ENCODE measurements at places on chromosomes 3 and 15.

GRCh38 chr3:137020315-137020714 lies 62.5 kb downstream of the IL20RB start:
- DNase-seq = no peak

GRCh38 chr3:56789076-56789475 lies 12.7 kb downstream of the ARHGEF3 start:
- DNase-seq = no peak

DNA sequence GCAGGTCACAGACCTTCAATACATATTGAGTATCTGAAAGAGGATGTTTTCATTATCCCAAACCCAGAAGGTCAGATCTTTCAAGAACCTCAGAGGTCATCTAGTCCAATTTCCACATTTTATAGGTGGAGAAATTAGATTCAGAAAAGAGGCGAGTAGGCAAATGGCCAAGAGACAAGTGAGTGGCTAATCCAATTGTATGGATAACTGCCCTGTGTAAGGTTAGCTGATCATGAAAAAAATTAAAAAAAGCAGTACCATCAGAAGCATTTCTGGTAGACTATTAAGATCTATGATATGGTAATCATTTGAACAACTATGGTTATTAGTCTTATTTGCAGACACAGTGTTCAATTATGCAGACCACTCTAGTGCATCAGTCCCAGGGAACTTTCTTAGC lies 660.7 kb upstream of the CFAP20DC start:
- DNase-seq = no peak

DNA sequence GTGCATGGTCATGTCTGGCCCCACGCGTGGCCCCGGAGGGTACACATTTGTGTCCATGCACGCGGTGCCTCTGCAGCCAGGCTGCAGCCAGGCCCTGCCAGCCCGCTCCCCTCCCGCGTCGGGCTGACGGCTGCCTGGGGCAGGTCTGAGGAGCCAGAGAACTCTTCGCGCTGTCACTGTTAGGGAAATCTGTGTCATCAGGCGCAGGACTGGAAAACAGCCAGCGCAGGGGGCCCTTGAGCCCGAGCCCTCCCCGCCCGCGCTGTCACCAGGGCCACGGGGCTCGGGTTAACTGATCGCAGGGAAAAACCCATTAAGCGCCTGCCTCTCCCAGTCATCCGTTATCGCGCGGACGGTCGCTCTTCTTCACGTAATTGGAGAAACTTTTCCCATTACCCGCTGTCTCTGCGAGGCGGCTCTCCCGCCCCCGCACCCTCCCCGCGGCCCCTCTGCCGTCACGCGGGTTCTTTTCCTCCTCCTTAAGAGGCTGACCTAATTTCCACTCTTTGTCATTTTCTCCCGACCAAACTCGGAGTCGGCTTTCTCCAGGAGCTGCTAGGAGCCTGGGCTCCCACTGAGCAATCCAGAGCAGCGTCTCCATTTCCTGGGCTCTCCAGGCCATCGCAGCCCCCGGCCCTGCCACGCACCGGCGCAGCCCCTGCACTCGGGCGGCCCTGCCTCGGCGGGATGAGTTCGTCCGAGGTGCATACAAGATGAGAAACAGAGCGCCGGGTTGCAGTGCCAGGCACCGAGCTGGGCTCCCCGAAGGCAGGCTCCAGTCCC lies 57.5 kb upstream of the PRR23E start:
- no peak for DNase-seq

DNA sequence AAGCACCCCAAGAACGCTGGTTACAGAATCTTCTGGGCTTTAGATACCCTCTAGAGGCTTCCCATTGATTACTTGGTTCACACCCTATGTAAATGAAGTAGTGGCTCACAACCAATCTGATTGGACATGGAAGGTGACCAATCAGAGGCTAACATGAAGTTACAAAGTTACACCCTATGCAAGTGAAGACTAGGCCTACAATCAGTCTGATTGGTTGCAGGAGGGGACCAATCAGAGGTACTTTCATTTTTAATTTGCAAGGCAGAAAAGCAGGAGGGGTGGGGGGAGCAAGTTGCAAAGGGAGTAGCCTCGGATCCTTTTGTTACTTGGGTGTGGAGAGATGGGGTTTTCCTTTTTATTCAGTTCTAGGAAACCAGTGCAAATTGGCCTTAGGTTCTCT lies 11.1 kb upstream of the RTP2 start:
- no peak for DNase-seq

DNA sequence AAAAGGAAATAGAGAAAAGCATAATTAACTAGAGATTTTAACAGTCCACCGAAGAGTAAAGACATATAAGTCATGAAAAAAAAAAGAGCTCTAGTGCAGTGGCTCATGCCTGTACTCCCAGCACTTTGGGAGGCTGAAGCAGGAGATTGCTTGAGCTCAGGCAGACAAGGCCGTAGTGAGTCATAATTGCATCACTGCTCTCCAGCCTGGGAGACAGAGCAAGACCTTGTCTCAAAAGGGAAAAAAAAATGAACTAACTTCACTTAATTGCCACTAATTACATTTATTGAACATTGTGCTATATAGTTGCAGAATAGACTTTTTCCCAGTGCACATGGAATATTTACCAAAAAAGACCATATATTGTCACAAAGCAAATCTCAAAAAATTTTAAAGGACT lies 221.8 kb downstream of the CBLB start:
- DNase-seq = no peak

DNA sequence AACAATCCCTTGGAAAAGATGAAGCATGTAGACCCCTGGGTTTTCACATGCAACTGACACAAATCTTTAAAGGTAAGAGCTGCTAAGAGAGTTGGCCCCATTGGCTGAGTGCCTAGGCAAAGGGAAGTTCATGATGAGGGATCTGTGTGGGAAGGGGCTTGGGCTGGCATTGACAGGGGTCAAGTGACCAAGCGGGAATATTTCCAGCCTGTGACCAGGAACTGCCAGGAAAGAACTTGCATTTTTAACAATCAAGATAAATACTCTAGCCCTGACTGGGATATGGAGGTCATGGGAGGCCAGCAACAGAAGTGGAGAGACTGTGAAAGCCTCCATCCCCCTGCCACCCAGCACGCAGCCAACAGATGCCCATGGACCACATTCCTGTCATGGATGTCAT lies 361.1 kb upstream of the ATP10A start:
- DNase-seq = no peak

DNA sequence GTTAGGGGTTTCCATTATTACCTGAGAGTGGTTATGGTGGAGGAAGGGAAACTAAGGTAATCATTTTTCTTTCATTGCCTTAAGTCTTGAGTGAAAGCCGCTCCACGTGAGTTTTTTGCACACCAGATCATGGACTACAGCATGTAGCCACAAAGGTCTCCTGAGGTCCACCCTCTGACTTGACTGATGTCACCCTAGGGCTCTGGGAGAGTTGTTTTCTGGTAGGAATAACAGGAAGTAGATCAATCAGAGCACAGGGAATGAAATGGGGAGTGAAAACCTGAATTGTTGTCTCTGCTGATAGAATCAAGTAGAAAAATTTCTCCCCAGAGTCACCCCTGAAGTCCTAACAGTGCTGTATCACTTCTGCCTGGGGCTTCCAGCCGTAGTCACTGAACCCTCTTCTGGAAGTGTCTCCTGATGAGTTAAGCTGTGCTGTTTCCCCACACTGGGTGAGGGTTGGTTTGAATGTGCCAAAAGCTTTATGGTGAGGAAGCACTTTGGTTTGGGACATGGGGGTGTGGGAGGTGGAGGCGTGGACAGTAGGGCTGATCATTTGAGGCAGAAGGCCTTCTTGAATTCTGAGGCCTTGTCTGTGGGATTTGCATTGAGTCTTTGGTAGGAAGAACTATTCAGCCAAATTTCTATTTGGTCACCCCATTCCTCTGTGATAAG lies 64.3 kb downstream of the SLCO3A1 start:
- no peak for DNase-seq

DNA sequence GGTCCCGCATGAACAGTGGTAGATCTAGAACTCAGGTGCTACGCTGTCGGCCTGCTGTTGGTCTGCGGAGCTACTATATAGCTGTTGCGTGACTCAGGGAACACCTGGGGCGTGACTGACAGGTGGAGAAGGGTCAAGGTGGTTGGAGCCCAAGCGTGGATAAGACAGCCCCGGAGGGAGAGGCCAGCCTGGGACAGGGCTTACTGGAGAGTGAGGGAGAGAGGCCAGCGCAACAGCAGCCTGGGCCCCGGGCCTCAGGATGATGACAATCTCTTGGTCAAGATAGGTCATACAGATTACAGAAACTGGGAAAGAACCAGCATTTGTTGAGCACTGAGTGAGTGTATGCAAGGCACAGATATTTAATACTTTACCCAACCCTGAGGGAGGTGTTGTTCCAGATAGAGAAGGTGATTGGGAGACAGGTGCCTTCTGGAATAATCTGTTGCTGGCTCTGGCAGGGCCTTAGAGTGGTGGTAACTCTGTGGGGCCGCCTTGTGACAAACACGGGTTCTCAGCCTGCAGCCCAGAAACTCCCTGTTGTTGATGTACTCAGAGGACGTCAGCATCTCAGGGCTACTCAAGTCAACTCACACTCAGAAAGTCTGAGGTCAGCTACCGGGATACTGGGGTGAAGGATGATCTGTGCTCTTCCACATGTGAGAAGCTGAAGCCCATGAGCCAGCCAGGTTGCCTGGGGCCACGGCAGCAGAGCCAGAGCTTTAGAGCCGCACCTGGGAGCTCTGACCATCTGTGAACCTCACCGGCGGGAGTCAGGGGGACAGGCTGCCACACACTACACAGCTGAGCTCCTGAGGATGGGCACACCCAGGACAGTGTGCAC lies 265.4 kb upstream of the HES1 start:
- no peak for DNase-seq

GRCh38 chr3:17132286-17133115 lies 247.7 kb downstream of the PLCL2 start:
- DNase-seq = no peak

DNA sequence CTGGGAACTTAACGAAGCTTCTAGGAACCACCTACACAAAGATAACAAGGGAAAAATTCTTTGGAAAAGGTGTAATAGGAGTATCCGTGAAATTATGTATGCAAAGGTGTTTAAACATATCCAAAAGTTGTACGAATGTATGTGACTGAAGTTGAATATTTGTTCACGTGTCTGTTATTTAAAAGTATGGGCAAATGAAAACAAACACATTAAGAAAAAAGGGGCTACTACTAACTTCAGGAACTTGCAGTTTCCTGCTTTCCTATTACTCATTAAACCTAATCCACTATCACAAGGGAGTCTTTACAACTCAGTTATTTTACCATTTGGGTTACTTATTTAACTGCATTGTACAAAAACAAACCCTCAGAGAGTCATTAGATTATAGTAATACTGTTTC lies 33.9 kb upstream of the GRAMD1C start:
- no peak for DNase-seq

- DNase-seq = no peak
These were observed 54.4 kb upstream of the P2RY1 start for GRCh38 chr3:152780553-152780952.

DNA sequence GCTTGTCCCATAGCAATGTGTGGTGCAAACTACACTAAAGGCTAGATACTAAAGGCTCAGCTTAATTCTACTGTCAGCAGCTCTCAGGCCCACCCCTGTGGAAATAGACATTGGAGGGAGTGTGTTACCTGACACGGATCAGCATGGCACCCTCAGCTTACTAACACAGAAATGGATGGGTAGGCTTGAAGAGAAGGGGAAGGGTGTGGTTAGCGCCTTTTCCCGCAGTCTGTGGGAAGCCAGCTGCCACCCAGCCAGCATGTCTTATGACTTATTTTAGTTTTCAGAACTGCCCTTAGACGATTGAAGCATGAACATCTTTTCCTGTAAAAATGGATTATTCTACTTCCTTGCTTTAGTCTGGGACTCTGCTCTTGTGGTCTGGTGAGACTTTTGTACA lies 25.8 kb upstream of the ADPGK start:
- DNase-seq = no peak

DNA sequence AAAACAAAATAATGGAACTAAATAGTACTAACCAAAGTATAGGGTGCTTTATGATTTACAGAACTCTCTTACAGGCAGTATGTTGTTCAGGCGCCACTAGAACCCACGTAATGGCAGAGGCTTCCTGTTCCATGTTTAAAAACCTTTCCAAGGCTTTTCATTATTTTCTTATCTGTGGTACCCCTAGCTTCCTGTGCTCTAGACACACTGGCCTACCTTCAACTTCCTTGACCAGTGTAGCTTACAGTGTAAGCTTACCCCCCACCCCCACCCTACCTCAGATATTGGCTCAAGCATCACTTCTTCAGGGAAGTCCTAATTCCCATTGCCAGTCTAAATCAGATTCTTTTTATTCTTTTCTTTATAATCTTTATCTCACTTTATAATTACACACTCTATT lies 2.9 kb downstream of the NR2C2 start:
- no peak for DNase-seq

- DNase-seq = no peak
These were observed 26.1 kb upstream of the MGA start for GRCh38 chr15:41634072-41634626.

DNA sequence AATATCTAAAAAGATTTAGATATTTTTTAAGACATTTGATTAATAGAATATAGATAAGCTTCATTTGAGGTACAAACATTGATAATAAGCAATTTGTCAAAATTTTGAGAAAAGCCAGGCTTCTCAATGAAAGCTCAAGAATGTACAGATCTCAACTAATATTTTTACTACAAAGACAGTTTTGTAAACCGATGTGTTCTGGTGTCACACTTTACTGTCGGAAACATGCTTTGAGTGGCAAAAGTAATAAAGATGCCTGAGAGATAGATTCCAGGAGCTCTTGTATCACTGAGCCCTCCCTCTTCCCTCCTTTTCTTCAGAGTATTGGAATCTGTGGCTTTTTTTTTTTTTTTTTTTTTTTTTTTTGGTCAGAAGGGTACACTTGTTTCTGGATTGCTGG lies 45.0 kb upstream of the THRB start:
- DNase-seq = no peak

DNA sequence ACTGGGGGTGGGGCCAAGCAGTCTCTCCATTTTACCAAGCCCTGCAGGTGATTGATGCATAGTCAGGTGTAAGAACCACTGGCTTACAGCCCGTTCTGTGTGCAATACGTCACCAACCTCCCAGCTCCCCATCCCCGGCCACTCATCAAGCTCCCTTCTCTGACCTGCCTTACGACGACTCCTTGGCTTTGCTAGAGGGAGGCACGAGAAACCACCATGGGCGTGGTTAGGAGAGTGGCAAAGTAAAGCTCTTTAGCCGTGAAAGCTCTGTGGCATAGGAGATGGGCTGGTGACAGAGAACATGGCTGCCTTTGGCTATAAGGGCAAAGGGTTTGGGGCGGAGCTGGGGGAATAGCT lies 109.1 kb downstream of the BDH1 start:
- DNase-seq = no peak

DNA sequence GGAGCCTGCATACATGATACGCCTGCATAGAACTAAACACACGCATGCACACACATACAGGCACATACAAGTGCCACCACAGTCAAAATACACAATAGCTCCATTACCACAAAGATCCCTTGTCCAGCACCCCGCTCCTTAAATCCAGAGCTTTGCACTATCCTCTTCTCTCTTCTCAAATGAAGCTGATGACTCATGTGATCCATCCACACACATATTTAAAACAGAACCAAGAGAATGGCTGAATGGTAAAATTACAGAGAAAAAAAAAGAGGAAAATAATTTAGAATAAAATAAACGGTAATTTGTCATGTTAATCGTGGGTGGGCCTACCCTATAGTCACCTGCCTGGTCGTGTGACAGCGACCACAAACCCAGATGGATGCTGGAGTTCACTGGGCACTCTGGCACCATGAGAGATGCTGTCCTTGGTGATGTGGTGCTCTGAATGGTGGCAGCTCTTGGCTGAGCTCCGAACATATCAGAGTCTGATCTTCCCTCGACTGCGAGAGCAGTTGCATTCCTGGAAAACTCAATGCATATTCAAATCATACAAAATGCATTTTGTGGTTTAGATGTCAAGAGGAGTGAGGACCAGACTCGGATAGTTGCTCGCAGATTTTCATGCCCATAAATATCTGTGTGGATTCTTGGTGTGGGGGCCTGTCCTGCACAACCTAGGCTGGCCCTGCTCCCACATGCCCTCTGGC lies 8.9 kb downstream of the IQSEC1 start:
- DNase-seq = no peak

All from D721Med (cell line).